ENCODE measurements at places on chromosomes 1 and 21.
A peak's percentile ranks its signal among the peaks of the same experiment; 100 is the strongest.

DNA sequence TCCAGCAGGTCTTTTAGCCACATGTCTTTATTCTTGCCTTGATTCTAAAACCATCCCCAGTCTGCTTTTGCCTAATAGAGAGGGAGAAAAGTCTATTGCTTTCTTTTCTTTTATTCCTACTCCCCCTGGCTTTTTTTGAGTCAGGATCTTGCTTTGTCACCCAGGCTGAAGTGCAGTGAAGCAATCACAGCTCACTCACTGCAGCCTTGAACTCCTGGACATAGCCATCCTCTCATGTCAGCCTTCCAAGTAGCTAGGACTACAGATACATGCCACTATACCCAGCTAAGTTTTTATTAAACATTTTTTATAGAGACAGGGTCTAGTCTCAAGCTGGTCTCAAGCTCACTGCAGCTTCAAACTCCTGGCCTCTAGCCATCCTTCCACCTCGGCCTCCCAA lies 72.5 kb upstream of the PAXBP1 start:
- DNase-seq, result no peak

GRCh38 chr1:184143449-184143848 lies 91.9 kb downstream of the TSEN15 start:
- peak; percentile 35 for DNase-seq

GRCh38 chr1:45385302-45385701 lies 45.1 kb upstream of the MUTYH start:
- DNase-seq, result no peak

GRCh38 chr1:117567976-117568375 lies 37.9 kb upstream of the TENT5C start:
- DNase-seq, result no peak

- DNase-seq, result no peak
Observed at GRCh38 chr1:53573522-53573921, 114.3 kb downstream of the DMRTB1 start.

DNA sequence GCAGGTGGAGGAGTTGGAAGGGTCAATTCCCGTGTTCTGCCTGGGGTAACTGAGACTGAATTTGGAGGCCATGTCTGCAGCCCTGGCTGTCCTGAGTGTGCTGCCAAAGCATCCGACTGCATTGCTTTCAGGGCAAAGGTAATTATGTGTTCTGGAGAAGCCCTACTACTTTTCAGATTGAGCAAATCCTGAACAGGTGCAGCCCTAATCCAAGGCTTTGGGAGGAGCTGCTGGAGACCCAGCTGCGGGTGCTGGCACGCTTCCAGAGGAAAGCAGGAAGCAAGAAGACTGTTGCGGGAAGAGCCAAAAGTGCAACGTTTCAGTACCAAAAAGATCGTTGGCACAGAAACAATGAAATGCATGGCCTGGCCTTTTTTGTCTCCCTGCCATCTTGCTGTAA lies 73.7 kb upstream of the NRIP1 start:
- no peak for DNase-seq

- DNase-seq, result peak; percentile 24
Observed at GRCh38 chr21:35606146-35606545, 454.2 kb downstream of the SETD4 start.

GRCh38 chr1:151059109-151060006 lies at the start of gene CDC42SE1:
TSS of gene CDC42SE1 (minus strand) at chr1:151059622. CDS start at chr1:151055730, 3,892 bp downstream.
- peak; percentile 85 for DNase-seq

GRCh38 chr1:224182866-224183590 lies at the start of gene DEGS1:
TSS of gene DEGS1 (plus strand) at chr1:224183240. CDS start at chr1:224183337, 97 bp downstream.
- peak; percentile 80 for DNase-seq

DNA sequence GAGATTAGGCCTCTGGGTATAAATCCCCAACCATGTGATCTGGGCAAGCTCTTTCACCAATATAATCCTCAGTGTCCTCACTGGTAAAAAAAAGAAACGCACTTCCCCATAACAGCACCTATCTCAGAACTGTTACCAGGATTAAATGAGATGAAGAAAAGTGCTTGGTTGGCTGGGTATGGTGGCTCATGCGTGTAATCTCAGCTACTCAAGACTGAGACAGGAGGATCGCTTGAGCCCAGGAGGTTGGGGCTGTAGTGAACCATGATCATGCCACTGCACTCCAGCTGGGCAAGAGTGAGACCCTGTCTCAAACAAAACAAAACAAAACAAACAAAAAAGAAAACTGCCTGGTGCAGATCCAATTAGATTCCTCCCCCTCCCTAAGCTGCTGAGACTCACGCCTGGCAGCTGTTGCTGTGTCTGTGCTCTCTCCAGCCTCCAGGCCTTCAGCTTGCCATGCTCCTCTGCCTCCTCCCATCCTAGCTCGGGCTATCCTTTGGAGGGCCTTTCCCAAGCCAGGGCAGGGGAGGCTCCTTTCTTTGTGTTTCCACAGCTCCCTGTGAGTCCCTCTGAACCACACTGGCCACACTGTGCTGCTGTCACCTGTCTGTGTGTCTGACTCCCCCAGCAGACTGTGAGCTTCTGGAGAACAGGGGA lies 19.0 kb downstream of the CYB5RL start:
- no peak for DNase-seq

DNA sequence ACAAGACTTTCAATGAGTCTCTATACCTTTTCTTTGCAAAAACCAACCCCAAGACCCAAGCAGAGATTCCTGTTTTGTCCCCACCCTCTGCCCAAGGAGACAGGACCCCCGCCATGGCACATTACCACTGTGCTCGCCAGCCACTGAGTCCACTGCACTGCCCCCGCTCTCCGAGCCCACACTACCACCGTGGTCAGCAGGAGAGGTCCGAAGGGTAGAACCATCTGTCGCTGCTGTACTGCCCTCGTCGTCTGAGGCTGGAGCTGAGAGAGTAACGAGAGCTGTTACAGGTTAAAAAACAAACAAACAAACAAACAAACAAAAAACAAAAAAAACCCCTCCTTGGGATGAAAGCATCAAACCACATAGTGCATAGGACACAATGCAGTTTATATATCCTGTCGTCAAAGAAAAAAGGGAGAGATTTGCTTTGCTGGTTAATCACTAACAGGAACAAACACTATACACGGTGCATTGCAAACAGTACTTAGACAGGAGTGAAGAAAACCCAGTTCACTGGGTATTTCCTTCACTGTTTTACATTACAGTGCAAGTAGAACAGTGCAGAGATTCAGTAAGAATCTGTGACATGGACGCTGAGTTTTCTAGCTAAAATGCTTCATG lies 71.0 kb downstream of the UBR4 start:
- no peak for DNase-seq

- no peak for DNase-seq
Observed at GRCh38 chr1:172931761-172932160, 119.0 kb downstream of the TNFSF18 start.

DNA sequence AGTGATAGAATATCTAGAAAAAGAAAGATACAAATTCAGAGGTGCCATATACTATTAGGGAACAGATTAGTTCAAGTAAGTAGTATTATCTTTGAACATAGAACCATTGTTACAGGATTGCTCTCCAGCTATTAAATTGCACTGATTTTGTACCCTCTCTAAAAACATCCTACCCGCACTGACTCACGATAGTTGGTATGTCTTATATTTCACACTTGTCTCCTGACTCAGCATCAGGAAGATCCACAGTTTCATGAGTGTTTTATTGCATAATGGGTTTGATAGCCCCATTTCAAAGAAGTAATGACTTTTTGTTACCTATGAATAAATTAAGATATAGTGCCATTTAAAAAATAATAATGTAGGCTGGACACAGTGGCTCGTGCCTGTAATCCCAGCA lies 6.0 kb downstream of the TATDN3 start:
- no peak for DNase-seq

DNA sequence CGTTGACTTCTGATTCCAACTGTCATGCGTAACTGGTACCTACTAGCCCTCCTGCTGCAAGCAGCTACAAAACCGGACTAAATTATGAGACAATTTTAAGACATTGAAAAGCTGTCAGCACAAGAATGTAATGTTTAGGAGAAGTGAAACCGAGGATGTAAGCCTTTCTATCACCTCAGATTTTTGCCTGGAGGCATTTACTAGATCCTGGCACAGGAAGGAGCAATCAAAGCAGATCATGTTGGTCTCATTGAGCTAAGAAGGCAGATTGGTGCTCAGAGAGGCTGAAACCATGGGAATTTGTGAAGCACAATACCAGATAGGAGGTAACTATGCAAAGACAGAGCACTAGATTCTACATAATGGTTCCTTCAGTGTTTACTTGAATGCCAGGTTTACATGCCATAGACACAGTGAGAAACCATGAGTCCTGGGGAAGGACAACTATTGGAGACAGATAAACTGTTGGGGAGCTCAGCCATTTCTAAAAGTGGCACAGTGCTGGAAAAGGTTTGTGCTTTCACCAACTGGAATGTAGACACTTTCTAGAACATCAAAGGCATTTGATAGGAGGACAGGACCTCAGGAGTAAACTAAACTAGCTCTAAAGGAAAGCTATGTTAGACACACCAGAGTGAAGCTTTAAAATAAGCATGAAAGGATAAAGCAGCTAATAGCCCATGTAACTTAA lies 179.4 kb downstream of the LYPLAL1 start:
- no peak for DNase-seq

- no peak for DNase-seq
Observed at GRCh38 chr21:25907573-25908275, 173.0 kb downstream of the GABPA start.

DNA sequence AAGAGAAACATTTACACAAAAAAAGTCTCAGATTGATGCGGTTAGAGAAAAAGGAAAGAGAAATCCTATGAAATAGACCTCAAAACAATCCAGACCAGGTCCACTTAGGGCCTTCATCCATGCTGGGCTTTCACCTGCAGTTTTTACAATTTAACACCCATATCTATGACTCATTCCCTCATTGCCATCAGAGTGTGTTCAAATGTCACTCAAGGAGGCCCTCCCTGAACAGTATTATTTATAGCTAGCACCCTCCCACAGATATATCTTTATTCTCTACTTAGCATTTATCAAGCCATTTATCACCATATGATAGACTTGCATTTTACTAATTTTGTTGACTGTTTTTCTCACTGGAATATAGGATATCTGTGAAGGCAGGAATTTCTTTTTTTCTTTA lies 824 bp upstream of the KRTAP21-3 start:
- DNase-seq, result no peak
